ENCODE measurements at places on chromosomes 6 and 20.

- DNase-seq, result no peak
Measured at GRCh38 chr6:34531580-34532201, 24.4 kb downstream of the SPDEF start.

- no peak for DNase-seq
Measured at GRCh38 chr20:39758876-39759275, 796.7 kb downstream of the DHX35 start.

DNA sequence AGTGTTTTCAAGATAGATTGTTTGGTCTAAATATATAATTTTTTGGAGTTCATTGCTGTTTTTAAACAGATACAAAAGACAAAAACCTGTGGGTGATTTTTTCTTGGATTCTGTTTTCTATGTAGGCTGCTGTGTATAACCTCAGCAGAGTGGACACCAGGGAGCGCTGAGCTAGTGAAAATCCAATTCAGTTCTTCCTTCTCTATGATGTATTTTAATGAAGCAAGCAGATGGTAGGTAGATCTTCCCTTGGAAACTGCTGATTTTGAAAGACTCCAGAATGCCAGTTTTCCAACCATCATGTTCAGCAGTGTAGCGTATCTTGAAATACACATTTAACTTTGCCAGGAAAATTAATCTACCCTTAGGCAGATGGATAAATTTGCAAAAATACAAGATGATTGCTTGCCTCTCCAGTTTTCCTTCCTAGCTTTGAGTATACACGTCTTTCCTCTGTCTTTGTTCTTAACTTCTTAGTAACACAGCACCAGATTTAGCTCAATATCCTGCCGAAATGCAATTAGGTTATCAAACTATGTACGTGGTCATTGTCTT, 178.0 kb downstream of the PHF3 start:
- DNase-seq, result no peak

DNA sequence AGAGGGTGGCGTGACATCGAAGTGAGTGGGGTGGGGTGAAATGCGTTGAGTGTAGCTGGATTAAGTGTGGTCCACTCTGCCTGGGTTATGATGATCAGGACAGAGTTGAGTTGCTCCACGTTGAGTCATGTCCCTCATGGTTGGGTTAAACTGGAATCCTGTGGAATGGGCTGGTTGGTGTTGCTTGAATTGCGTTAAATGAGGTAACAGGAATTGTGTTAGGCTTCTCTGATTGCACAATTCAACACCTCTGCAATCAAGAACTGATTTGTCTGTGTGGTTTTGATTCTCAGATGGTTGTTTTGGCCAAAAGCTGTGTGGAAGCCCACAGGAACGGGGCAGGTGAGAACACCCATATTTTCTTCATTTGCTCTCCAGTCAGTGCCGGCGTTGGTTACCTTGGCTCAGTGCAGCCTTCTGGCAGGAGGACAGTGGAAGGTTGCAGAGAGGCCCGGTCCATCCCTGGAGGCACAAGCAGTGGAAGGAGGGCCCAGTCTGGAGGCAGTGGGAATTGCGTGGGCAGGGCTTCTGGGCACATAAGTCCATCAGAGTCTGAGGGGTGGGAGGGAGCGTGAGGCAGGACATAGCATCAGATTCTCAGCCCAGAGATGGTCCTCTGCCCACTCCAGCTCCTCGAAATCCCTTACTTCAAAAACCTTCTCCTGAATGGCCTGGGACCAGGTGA, 11.6 kb downstream of the NOTCH4 start:
- DNase-seq, result no peak

All from HepG2 (cell line).